CD4-positive, alpha-beta T cell (primary cell): ENCODE measurements at places on chromosomes 16 and 17.

GRCh38 chr17:4806777-4807604 is at the start of gene PLD2:
PLD2 (plus strand) TSS chr17:4807152; CDS start chr17:4807773, 621 bp downstream.
- peak; percentile 91 for DNase-seq

GRCh38 chr16:84643180-84643583 is 5.1 kb upstream of the KLHL36 start:
- no peak for DNase-seq

DNA sequence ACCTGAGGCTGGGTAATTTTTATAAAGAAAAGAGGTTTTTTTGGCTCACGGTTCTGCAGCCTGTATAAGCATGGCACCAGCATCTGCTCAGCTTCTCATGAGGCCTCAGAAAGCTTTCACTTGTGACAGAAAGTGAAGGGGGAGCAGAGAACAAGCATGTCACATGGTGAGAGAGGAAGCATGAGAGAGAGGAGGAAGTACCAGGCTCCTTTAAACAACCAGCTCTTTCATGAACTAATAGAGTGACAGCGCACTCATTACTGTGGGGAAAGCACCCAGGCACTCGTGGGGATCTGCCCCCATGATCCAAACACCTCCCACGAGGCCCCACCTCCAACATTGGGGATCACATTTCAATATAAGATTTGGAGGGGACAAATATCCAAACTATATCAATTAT is 86.8 kb downstream of the USP32 start:
- DNase-seq: no peak

DNA sequence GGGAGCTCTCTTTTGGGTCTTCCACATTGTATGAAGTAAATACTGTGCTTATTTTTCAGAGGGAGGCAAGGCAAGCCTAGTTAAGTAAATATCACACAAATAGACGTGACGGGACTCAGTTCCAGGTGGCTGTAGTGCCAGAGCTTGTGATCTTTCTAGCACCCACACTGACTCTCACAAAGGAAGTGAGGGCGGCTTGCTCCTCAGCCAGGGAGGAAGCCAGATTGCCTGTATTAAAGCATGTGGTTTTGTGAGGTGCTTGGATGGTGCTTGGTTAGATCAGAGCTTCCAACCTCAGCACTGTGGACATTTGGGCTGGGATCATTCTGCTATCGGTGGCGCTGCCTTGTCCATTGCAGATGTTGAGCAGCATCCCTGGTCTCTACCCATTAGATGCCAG is 80.1 kb downstream of the VAT1L start:
- DNase-seq: no peak

DNA sequence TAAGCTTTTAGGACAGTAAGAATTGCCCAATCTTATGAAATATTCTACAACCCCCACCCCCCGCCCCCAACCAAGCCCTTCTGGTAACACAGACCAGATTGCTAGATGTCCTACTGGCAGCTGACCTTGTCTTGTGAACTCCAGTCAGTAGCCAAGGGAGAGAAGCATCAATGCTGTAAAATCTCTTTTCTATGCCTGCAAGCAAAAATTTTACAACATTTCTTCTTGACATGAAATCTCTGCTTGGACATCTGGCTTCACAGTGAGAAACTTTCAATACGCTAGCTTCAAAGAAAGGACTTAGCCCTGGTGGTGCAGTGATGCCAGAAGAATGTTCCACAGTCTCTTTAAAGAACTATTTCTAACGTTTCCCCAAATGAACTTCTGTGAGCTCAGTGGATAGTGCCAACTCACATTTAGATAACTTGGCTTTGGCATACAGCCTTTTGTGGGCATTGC is 169.3 kb upstream of the AXIN2 start:
- DNase-seq: no peak

DNA sequence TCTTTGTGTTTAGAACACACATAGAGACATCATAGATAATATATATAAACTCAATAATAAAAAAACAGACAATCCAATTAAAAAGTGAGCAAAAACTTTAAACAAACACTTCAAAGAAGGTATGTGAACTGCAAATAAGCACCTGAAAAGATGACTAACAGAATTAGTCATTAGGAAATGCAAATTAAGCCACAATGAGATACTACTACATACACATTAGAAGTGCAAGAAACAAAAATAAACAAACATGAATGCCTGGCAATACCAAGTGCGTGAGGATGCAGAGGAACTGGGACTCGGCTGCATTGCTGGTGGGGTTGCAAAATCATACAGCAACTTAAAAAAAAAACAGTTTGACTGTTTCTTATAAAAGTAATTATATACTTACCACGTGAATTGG is 799.0 kb downstream of the KCNJ2 start:
- DNase-seq: no peak

- no peak for DNase-seq
Observed at GRCh38 chr17:80395402-80396151, 19.4 kb upstream of the ENDOV start.
